ENCODE measurements at places on chromosomes 6 and 20. TPM values are rescaled to one million over a fixed set of nuclear protein-coding genes. Genes with fewer than 3 reads are reported as not detected.

DNA sequence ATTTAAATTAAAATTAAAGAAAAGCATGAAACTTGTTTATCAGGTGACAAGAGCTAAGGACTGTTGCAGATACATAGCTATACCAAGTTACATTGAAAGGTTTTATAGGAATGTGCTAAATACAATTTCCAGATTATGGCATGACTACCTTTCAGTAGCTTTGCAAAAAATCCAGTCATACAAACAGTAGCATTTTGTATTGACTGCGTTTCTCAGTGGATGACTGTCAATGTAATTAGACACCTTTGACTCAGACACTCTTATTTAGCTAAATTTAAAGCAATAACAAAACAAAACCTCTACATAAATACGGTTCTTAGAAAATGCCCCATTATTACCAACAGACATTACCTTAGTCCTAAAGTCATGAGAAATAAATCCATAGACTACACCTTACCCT lies 275.8 kb upstream of the RUNX2 start:
- H3K27ac ChIP-seq, result no peak overlapping the region
- peaks cover 5% of the 10 kb centered on the region for H3K4me1 ChIP-seq
- DNase-seq, result peak; percentile 17
- no peaks in the 10 kb centered on the region for H3K36me3 ChIP-seq
- H3K27me3 ChIP-seq, result no peaks in the 10 kb centered on the region

DNA sequence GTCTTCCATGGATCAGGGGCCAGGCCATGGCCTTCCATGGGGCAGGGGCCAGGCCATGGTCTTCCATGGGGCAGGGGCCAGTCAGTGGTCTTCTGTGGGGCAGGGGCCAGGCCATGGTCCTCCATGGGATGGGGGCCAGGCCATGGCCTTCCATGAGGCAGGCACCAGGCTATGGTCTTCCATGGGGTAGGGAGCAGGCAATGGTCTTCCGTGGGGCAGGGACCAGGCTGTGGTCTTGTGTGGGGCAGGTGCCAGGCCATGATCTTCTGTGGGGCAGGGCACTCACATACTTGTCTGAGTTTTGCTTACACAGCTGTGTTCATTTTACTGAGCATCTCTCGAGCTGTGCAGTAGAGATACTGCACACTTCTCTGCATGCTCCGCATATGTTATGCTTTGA lies 57.3 kb upstream of the THBS2 start:
- H3K4me1 ChIP-seq, result no peaks in the 10 kb centered on the region
- H3K4me3 ChIP-seq, result no peak overlapping the region
- DNase-seq, result no peak
- H3K36me3 ChIP-seq, result no peaks in the 10 kb centered on the region

DNA sequence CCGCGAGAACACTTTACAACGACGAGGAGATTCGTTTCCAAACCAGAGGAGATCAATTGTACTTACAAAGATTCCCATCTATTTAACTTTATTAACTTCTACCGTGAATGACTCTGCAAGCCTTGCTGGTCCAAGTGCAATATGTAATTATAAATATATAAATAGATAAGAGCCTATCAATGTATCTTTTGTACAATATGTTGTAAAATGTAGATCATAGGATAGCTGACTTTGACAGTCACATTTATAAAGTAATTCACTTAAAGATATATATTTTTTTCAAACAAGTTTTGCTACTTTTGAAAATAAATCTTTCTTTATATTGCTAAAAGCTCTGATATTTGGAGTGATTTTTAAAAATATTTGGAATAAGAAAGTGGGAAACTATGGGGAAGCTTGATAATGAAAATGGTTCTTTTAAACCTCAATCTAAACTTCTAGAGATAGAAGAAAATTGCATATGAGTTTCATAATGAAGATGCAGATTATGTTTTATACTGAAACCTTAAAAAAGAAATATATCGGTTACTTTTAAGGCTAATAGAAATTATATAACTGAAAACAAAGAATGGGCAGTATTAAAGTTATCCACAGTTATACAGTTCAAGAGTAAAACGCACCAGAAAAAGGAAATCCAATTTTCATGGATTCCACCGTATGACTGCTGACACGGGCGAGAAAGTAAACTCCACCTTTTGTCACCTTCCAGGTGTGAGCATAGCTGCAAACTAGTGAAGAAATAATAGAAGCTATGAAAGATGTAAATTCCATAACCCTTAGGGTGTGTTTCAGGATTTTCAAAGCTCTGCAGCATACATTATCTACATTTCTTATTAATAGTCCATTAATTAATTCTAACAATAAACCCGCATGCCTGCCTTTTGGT lies 3.3 kb downstream of the TCF21 start:
- H3K27me3 ChIP-seq, result no peaks in the 10 kb centered on the region
- DNase-seq, result no peak
- H3K27ac ChIP-seq, result peak overlapping the region; percentile 44
- peaks cover 6% of the 10 kb centered on the region for H3K36me3 ChIP-seq
- peak overlapping the region; percentile 75 for H3K4me3 ChIP-seq
- H3K4me1 ChIP-seq, result peaks cover 14% of the 10 kb centered on the region

DNA sequence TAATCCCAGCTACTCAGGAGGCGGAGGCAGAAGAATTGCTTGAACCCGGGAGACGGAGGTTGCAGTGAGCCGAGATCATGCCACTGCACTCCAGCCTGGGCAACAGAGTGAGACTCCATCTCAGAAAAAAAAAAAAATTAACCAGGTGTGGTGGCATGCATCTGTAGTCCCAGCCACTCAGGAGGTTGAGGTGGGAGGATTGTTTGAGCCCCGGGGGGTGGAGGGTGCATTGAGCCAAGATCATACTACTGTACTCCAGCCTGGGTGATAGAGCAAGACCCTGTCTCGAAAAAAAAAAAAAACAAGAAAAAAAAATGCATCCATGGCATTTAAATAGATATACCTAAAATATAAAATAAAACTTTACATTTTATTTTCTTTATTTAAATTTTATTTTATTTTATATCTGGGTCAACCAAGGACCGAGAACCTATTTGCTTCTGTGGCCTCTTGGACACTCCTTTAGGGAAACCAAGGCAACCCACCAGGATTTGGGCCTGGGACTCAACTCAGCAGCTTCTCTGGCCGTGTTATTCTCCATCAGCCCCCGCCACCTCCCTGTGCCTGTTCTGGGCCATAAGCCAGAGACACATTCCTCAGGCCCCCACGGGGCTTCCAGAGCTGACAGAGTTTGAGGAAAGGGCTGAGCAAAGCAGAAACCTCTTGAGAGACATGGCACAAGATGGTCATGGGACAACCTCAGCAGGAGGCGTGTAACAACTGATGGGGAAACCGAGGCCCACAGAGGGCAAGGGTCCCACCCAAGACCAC lies 6.2 kb downstream of the SNTA1 start:
- DNase-seq, result no peak
- H3K27ac ChIP-seq, result no peak overlapping the region
- no peaks in the 10 kb centered on the region for H3K27me3 ChIP-seq
- no peaks in the 10 kb centered on the region for H3K4me1 ChIP-seq
- H3K4me3 ChIP-seq, result no peak overlapping the region

DNA sequence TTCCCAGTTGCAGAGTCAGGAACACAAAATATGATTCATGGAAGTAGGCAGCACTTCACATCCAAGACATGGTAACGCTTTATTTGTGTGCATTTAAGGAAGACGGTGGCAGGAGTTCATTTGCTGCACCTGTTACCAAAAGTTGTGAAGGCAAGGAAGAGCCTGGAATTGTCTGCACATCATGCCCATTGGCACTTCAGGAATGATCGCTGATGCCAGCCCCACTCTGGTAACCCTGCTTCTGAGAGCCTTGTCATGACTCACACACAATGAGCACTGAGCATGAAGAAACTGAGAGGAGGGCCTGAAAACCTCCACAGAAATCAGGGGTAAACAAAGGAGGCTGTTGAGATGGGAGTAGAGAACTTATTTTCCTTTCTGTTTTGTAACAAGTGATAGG lies 181.1 kb downstream of the RPS12 start:
- no peak overlapping the region for H3K4me3 ChIP-seq
- DNase-seq, result peak; percentile 11
- H3K27me3 ChIP-seq, result peaks cover 100% of the 10 kb centered on the region
- H3K36me3 ChIP-seq, result no peaks in the 10 kb centered on the region
- H3K27ac ChIP-seq, result no peak overlapping the region

DNA sequence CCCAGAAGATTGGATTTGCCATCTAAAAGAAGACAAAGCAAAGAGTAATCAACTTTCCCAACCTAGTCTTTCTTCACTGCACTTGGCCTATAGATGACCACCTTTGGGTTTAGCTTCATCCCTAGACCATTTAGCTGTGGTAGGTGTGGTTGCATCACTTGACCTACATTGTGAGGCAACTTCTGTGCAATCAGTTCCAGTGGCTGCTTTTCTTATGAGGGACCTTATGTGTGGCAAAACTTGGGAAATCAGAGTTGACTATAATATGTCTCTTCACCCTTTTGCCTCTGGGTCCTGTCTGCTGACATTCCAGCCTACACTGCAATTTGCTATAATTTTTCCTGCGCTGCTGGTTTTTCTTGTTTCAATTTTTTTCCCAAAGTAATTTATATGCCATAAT lies 55.2 kb downstream of the PRDM13 start:
- H3K27me3 ChIP-seq, result peaks cover 36% of the 10 kb centered on the region
- no peak overlapping the region for H3K4me3 ChIP-seq
- peaks cover 7% of the 10 kb centered on the region for H3K36me3 ChIP-seq
- H3K27ac ChIP-seq, result no peak overlapping the region

DNA sequence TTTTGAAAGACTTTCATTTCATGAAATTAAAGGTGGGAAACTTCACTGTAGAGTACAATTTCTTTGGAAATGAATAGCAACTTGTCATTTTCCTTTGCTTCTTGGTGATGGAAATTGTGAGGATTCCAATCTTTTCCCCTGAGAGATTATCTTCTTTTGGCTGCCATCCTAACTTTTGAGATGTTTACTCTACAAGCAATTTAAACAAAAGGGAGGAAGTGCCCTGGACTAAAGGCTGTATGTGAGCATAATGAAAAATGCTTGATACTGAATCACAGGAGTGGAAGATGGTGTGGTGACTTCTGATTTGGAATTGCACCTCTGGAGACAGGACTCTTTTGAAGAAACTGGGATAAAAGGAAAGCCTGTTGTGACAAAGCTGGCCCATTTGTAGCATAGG lies 43.1 kb upstream of the JAG1 start:
- H3K27me3 ChIP-seq, result no peaks in the 10 kb centered on the region
- no peaks in the 10 kb centered on the region for H3K36me3 ChIP-seq
- no peak overlapping the region for H3K27ac ChIP-seq
- DNase-seq, result peak; percentile 6
- H3K4me1 ChIP-seq, result peaks cover 13% of the 10 kb centered on the region

GRCh38 chr20:62621251-62622110 lies 20.8 kb upstream of the SLCO4A1 start:
- H3K4me3 ChIP-seq, result no peak overlapping the region
- H3K27ac ChIP-seq, result peak overlapping the region; percentile 93
- H3K4me1 ChIP-seq, result peaks cover 19% of the 10 kb centered on the region
- H3K27me3 ChIP-seq, result no peaks in the 10 kb centered on the region

DNA sequence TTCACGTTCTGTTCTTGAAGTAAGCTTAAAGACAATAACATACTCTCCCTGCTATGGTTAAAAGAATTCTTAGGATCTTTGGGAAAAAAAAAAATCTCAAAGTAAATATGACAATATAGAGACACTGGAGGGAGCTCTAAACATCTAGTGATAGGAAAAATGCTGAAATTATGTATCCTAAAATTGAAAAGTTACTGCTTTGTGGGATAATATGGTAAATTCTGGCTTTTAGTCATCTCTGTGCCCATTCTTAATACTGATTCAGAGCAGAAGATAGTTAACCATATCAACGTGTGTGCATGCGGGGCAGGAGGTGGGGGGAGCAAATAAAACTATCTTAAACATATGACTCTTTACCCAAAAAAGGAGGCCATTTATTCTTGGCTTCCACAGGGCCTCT lies 165.4 kb downstream of the GMPR start:
- no peak overlapping the region for H3K4me3 ChIP-seq
- no peak overlapping the region for H3K27ac ChIP-seq
- H3K36me3 ChIP-seq, result no peaks in the 10 kb centered on the region
- DNase-seq, result no peak

- peak; percentile 49 for DNase-seq
- no peaks in the 10 kb centered on the region for H3K36me3 ChIP-seq
- H3K4me1 ChIP-seq, result no peaks in the 10 kb centered on the region
- no peaks in the 10 kb centered on the region for H3K27me3 ChIP-seq
- no peak overlapping the region for H3K27ac ChIP-seq
Observed at GRCh38 chr6:73121421-73121993, 103.8 kb downstream of the KHDC1L start.

DNA sequence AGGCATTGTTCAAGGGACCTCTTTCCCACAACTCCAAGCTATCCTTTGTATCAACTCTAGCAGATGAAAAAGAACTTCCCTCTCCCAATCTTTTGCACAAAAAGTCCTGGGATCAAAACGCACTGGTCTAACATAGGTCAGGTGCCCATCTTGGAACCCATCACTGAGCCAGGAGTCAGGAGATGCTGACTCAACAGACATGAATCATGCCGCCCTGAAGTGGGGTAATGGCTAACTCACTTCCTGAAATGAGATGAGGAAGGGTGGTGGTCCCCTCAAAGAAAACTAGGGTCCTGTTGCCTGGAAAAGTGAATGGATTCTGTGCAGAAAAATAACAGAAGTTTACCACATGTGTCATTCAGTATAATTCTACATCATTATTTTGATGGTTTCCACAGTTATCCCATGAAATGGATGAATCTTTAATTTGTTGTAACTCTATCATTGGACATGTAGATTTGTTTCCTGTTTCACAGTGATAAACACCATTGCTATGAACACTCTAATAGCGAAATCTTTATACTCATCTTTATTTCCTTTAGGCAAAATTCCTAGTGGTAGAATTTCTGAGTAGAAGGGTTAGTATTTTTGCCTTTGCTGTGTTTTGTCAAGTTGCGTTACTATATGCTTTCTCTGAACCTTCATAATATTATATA lies 151.3 kb downstream of the SLC16A10 start:
- peak; percentile 63 for DNase-seq
- no peak overlapping the region for H3K4me3 ChIP-seq
- no peaks in the 10 kb centered on the region for H3K36me3 ChIP-seq
- no peaks in the 10 kb centered on the region for H3K4me1 ChIP-seq
- no peak overlapping the region for H3K27ac ChIP-seq

GRCh38 chr6:99603421-99604165 lies 3.0 kb upstream of the PRDM13 start:
- H3K27ac ChIP-seq, result no peak overlapping the region
- peaks cover 77% of the 10 kb centered on the region for H3K27me3 ChIP-seq
- DNase-seq, result no peak
- no peak overlapping the region for H3K4me3 ChIP-seq

DNA sequence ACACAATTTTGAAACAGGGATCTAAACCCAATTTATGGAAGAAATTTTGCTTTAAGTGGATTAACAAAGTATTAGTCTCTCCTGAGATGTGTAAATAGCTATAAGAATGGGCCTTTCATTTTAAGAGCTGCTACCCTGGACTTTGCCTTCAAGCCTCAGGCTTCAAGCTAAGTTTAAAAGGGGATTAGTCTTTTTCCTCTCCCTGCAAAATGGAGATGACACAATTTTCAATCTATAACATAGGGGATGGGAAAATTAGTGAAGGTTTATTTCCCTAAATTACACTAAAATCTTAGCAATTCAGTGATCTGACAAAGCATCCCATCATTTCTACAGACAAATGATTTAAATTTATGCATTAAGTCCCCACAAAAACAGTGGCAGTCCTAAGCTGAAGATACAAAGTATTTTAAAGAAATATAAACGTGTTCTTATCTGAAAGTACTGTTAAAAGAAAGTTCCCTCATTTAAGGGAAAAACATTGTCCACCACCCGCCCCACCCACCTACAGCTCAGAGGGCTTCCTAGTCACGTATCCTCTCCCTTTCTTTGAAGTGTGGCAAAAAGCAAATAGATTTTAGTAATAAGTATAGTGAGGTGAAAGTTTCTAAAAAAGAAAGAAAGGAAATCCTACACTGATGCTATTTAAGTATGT lies 14.5 kb downstream of the ARHGAP18 start:
- H3K27me3 ChIP-seq, result no peaks in the 10 kb centered on the region
- H3K4me1 ChIP-seq, result peaks cover 44% of the 10 kb centered on the region
- DNase-seq, result no peak
- peak overlapping the region; percentile 85 for H3K27ac ChIP-seq
- H3K36me3 ChIP-seq, result no peaks in the 10 kb centered on the region

Gene COL21A1
- 5.4 TPM for total RNA-seq

Measured in MCF 10A (cell line).